Immature natural killer cell (primary cell): ENCODE measurements at places on chromosomes 12 and 14.

- DNase-seq, result no peak
These were observed 151.6 kb downstream of the SEC23A start for GRCh38 chr14:38951451-38951850.

- DNase-seq, result no peak
These were observed 390.0 kb downstream of the EGLN3 start for GRCh38 chr14:33560718-33561431.

- DNase-seq, result no peak
These were observed 132.8 kb downstream of the SAMD4A start for GRCh38 chr14:54699735-54700134.

DNA sequence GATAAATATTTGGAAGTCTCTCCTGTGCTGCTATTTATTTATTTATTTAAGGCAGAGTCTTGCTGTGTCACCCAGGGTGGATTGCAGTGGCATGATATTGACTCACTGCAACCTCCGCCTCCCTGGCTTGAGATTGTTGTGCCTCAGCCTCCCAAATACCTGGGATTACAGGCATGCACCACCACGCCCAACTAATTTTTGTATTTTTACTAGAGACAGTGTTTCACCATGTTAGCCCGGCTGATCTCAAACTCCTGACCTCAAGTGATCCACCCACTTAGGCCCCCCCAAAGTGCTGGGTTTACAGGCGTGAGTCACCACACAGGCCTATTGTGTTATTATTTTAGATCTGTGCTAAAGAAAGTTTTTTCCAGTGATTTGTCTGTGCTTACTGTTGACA is 225.2 kb downstream of the CCER1 start:
- no peak for DNase-seq

GRCh38 chr12:56087220-56087619 is 7.3 kb downstream of the ERBB3 start:
- DNase-seq, result no peak

DNA sequence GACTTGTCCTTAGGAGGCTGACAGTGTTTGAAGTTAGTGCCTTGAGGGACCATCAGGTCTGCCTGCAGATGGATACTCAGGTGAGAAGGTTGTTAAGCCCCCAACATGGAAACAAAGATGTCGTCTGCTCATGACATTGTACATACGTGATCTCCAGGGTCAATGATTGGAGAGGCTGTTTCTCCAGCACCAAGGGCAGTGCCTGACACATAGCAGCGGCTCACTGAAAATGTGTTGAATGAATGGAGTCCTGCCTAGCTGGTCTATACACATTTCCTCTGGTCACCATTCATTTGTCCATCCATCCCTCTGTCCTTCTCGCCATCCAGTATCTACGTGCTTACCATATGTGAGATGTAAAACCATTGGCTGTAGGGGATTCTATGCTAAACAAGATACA is 7.1 kb downstream of the CCDC177 start:
- no peak for DNase-seq

DNA sequence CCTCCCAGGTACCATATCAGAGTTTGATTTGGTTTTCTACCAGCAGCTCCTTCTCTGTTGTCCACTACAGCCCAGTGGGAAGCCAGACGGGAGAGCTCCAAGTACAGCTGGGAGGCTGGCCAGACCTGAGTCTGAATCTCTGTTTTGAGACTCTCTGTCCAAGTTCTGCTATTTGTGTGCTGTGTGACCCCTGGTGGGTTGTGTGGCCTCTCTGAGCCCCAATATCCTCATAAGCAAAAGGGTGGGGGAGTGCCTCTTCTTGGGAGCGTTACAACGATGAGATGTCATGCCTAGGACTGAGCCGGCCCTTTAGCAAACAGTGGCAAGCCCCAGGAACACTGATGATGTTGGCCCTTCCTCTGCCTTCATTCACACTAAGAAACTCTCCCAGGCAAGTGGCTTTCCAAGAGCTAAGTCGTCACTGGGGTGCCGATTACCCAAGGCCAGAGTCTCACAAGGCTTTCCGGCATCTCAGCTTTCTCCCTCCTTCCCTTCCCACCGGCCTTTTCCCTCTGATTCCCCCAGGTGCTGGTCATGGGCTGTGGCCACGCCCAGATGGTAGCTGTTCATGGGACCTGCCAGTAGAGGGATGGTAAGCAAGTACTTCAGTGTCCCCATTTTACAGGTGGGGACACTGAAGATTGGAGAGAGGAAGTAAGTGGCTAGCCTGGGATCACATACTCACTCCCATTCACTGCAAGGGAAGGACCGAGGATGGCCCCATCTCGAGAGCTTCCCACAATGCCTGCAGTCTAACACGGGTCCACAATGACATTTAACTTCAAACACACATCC is 47.7 kb downstream of the BCL11B start:
- DNase-seq, result no peak

DNA sequence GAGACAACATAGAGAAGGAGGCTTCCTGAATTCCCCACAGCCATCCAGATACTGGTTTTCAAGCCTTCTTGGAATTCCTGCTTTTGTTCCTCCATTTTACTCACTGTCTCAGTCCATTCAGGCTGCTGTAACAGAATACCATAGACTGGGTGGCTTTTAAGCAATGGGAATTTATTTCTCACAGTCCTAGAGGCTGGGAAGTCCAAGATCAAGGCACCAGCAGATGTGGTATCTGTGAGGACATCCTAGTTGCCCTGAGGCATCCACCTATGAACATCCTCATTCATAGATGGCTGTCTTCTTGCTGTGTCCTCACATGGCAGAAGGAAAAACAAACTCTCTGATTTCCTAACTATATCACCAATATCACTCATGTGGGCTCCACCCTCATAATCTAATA is 374.9 kb downstream of the FUT8 start:
- no peak for DNase-seq

DNA sequence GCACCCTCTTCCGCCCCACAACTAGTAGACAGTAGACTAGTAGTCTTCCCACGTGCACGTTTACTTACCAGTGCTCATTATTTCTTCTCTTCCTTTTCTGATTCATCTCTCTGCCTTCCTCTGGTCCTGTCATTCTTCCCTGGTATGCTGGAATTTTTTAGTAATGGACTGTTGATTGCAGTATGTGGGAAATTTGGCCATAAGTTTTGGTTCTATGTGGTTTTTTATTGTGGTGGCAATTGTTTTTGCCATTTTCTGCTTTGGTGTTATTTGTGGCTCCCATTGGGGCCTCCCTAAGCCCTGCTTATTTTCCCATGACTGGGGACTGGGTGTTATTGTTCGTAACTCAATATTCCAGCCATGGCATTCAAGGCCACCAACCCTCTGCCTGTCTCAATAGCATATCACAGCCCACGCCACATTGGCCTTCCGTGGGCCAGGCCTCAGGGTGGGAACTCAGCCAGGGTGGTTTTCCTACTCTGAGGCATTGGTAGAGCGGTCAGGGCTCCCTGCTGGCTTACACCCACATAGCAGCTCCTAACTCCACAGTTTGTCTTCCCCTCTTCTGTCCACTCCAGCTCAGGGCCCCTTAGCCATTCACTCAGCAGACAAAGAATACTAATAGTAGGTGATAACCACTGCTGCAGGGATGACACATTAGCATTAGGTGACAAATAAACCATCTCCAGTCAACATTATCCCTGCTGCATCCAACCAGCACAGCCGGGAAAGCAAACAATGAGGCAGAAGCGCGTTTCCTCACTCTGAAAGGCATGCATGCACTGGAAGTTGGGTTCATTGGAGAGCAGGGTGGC is 321.5 kb downstream of the CACNA1C start:
- no peak for DNase-seq

GRCh38 chr12:3090240-3091037 is 13.3 kb downstream of the TSPAN9 start:
- no peak for DNase-seq

- DNase-seq, result no peak
These were observed 79.5 kb downstream of the OTOGL start for GRCh38 chr12:80178846-80179245.

GRCh38 chr12:27616356-27617142 is 79.7 kb upstream of the REP15 start:
- no peak for DNase-seq

DNA sequence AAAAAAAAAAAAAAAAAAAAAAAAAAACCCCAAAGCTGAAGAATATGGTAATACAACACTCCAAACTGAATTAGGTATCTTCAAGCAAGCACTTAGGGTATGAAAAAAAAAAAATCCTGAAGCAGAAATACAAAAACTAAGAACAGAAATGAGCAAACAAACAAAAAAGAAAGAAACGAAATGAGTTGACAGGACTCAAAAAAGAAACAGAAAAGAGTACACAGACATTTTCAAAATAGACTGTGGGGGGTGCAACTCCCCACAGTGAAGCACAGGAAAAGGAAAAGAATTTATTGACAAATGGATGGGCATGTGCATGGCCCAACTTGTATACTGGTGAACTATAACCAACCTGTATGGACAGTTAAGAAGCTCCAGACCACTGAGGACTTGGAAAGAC is 24.6 kb downstream of the RPS6KA5 start:
- no peak for DNase-seq

DNA sequence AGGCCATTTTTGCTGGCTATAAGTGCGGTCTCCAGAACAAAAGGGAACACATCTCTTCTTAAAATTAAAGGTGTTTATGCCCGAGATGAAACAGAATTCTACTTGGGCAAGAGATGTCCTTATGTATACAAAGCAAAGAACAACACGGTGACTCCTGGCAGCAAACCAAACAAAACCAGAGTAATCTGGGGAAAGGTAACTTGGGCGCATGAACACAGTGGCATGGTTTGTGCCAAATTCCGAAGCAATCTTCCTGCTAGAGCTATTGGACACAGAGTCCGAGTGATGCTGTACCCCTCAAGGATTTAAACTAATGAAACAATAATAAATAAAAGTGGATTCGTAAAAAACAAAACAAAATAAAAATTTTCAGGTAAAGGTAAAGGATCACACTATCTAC is 33.4 kb downstream of the PKP2 start:
- no peak for DNase-seq

GRCh38 chr12:41162461-41162860 is 25.7 kb upstream of the PDZRN4 start:
- no peak for DNase-seq

GRCh38 chr14:39582028-39582654 is 149.9 kb upstream of the FBXO33 start:
- DNase-seq, result no peak

DNA sequence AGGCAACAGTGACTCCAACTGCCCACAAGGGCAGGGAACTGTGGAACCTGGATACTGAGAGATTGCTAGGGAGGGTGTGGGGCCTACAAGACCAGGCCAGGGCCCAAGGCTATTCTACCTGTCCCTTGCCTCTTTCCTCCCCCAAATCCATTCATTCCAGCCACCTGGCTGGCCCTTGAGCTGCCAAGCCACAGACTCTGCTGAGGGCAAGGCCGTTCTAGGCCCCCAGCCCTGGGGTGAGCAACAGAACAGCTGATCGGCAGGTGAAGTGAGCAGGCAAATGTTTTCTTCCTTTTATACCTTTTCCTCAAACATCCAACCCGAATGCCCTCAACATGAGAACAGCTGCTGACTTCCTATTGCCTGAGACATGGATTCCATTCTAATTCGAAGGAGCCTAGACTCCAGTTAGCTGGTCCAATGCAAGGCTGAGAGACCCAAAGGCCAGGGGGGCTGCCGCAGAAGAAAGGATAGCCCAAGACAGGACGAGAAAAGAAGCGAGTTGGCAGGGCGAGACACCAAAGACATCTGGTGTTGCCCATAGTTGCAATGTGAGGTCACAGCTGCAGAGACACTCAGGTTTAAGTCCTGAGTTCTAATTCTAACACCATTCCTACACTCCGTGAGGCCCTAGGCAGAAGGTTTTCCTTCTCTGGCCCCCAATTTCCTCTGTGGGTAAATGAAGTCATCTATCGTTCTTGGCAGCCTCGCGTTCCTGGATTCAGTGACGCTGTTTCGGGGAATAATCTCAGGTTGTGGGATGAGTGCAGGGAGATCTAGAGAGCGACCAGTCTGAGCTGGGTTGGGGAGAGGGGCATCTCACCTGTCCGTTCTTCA is 1.7 kb downstream of the C1QL4 start:
- DNase-seq, result no peak

DNA sequence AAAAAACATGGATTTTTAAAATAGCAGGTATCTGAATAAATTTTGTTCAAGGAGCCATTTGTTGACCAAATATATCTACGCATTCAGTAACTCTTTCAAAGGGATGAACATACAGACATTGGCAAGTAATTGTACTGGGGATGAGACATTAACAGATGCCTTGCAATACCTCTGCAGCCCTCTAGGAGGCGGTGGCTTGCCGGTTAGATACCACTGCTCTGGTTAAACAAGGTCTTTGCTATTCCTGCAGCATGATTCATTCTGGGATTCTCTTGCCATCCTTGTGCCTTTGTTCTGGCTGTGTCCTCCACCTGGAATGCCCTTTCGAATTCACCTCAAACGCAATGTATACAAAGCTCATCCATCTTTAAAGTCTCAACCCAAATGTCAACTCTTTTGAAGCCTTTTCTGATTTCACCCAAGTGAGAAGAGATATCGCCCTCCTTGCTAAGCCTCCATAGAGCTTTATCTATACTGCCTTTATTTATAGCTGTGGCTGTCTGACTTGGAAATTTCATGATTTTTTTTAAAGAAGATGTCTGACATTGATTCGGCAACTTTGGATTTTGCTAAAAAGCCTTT is 131.0 kb upstream of the SRRM4 start:
- DNase-seq, result no peak

DNA sequence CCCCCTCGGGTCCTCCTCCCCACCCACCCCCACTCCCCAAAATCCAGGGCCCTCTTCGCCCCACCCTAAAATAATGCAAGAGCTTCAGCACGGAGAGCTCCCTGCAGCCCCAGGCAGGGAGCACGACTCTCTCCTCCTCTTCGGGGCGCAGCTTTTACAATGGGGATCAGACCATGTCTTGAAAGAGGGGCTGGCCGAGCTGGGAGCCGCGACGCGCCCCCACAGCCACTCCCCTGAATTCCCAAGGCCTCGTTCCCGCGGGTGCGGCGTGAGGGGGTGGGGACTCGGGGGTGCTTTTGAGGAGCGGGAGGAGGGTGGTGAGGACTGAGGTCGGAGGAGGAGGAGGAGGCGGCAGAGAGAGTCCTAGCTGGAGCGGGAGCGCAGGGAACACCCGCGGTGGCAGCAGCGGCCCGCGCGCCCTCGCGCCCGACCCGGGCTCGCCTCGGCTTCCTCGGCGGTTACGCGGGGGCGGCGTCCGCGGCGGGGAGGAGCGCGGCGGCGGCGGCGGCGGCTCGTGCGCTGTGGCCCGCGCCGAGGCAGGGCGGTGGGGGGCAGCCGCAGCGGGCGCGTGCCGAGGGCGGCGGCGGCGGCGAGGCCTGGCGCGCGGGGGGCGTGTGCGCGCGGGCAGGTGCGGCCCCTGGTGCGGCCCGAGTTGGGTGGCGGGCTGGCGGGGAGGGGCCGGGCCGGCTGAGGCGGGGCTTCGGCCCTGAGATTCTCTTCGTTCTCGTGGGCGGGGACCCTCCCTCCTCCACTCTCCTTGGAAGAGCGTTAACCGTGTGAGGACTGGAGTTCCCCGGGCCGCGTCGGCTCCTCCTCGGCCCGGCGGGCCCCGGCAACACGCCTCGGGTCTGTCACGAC is at the start of gene ANKS1B:
TSS of gene ANKS1B (minus strand) at position 666 of the 858 bp plus-strand sequence. CDS start 699 bp downstream, outside the sequence.
- DNase-seq, result no peak
